ENCODE measurements at places on chromosomes 7 and 10.

DNA sequence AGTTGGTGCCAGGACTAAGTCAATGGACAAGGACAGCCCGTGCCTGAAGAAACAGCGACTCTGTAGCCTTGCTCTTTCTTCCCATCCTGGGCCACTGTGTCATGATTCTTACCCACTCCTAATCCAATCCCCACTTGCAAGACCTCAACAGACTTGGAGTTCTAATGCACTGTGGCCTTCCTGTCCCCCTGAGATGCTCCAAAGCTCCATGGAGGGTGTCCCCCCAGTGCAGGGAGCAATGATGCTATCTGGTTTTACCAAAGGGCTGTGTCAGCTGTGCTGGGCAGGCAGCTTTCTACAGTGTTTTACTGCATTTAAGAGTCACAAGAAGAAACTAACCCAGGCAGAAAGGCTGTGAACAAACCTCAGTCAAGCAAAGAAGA lies 108.1 kb downstream of the PRKAG2 start:
- no peak for DNase-seq

GRCh38 chr10:27861781-27862180 lies 116.2 kb upstream of the MKX start:
- DNase-seq: no peak

- DNase-seq: no peak
Measured at GRCh38 chr7:28998105-28998504, 40.0 kb upstream of the TRIL start.

GRCh38 chr7:28075674-28076358 lies 104.8 kb downstream of the JAZF1 start:
- no peak for DNase-seq

DNA sequence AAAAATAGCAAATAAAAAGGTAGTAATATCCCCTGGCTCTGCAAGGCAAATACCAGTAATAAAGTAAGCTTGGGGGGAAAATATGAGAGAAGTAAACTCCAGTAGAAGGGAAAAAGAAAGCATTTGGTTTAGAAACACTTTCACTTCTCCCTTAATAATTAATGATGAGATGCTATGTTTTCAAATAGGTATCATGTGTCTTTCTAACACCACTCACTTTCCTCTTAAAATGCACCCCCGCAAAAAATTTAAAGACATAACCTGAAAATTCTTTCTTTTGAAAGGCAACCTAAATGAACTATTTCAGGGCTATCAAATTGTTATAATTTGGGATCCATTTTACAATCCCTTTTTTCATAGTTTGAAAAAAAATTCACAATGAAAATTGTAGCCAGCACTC lies 240.3 kb downstream of the SNX10 start:
- no peak for DNase-seq

- DNase-seq: no peak
Measured at GRCh38 chr10:51607463-51607835, 91.9 kb downstream of the CSTF2T start.

DNA sequence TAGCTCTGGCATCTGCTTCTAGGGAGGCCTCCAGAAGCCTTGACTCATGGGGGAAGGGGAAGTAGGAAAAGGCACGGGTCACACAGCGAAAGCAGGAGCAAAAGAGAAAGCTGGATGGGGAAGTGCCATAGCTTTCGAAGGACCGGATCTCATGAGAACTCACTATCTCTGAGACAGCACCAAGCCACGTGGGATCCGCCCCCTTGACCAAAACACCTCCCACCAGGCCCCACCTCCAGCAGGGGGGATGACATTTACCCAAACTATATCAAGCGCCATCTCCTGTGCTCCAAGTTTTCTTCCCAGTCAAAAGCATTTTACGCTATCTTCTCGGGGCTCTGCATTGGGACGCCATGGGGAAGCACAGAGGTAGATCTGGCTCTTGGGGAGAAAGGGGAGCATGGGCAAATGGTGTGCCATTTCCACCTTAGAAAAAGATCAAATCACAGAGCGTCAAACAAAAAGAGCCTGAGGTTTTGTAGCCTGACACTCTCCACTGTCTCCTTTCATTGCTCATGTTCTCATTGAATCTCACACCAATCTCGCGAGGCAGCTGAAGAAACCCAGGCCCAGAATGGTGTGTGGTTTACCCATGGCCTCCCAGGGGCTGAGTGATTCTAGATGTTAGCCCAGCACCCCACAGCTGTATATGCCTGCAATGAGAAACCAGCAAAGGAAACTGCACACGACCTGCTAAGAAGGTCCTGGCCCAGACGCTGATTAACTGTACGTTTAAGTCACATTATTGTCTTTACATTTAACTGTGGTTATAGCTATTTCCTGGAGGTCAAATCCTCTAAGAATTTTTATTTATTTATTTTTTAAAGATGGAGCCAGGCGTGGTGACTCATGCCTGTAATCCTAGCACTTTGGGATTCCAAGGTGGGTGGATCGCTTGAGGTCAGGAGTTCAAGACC lies 8.1 kb upstream of the OLAH start:
- DNase-seq: peak; percentile 97

DNA sequence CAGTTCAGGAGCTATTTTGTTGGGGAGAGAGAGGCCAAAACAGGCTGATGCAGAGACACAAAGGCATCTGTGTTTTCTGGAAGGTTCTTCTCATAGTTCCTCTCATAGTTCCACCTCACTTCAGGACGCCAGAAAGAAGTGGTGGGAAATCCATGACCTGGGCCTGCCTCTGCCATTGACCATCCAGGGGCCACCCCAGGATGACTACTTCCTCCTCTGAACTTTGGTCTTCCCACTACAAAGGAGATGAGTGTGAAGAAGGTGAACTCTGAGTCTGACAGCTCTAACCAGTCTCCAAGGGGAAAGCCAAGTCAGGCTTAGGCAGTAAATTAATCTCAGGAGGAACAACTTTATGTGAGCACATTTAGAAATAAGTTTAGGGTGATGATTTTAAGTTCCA lies 175.8 kb upstream of the TCF7L2 start:
- no peak for DNase-seq

- peak; percentile 48 for DNase-seq
Measured at GRCh38 chr10:92740762-92741161, 51.0 kb downstream of the HHEX start.

DNA sequence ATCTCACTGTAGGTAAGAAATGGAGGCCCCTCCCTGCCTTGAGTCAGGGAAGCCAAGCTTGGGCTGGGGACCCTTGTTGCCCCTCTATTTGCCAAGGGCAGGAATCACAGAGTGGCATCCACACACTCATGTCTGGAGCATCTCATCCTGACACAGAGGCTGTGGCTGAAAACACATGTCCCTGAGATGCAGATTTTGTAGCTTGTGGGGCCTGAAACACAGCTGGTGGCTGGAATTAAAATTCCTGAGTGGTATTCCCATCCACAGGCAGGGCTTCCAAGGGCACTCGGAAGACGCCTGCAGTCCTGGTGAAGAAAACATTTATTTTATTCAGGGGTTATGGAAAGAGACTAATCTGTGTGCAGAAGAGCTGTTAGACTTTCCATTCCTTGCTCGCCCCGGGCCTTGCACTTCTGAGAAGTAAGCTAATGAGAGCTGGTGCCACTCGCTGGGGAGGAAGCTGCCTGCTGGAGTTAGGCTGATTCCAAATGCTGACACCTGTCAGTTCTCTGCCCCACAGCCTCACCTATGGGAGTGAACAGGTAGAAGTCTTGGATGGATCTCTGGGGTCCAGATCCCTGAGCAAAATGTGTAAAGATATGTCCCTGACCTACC lies 36.0 kb downstream of the C10orf120 start:
- no peak for DNase-seq

DNA sequence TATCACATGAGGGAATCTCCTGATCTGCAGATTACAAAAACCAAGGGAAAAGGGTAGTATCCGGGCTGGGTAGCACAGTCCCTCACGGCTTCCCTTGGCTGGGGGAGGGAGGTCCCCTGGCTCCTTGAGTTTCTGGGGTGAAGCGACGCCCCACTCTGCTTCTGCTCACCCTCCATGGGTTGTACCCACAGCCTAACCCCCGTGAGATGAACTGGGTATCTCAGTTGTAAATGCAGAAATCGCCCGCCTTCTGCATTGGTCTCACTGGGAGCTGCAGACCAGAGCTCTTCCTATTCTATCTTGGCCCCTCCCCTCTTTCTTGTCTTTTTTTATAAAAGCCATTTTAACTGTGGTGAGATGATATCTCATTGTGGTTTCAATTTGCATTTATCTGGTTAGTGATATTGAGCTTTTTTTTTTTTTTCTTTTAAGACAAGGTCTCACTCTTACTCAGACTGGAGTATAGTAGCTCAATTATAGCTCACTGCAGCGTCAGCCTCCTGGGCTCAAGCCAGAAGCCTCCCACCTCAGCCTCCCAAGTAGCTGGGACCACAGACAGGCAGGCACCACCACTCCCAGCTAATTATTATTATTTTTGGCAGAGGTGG lies 87.8 kb downstream of the ABCC2 start:
- DNase-seq: no peak

DNA sequence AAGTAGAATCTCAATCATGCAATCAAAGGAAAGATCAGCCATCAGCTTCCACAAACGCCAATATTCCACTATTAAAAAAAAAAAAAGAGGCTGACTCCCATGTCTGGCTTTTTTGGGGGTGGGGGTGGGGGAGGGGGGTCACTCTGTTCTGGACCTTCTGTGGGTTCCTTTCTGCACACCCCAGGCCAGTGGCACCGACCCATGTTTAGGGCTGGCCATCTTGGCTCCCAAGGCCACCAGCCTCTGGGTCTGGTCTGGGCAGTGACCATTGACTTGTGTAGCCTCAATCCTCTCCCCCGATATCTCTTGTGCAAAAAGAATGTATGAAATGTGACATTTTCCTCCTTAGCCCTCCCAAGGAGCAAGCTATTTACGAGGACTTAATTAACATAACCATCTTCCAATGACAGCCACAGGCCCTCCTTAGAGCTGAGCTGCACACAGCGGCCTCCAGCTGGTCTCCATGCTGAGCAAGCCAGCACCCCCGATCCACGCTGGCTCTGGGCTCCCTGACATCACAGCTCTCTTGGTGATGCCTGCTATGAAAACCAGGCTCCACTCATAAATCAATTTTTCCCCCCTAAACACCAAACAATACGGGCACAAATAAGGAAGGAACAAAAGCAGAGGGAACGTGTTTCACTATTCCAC lies 100.1 kb downstream of the ZRANB1 start:
- DNase-seq: peak; percentile 40

GRCh38 chr7:81111358-81111757 lies 192.5 kb upstream of the SEMA3C start:
- peak; percentile 98 for DNase-seq

GRCh38 chr7:29197916-29198315 lies 3.3 kb downstream of the CHN2 start:
- no peak for DNase-seq

DNA sequence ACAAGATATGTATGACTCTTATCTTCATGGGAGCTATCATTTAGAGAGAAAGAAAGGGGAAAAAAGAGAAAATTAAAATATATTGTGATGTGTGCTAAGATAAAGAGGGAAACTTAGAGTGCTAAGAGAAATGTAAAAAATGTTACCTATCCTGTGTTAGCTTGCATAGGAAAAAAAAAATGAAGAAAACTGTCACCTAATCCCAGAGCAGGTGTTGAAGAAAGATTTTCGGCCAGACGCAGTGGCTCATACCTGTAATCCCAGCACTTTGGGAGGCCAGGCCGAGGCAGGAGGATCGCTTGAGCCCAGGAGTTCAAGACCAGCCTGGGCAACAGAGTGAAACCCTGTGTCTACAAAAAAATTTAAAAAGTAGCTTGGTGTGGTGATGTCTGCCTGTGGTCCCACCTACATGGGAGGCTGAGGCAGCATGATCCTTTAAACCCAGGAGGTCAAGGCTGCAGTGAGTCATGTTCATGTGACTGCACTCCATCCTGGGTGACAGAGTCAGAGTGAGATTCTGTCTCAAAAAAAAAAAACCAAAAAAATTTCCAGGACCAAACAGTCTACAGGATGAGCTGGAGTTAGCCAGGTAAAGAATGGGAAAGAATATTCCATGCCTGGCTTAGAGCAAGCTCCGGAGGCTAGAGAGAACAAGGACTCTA lies 2.4 kb upstream of the MKLN1 start:
- no peak for DNase-seq

- peak; percentile 64 for DNase-seq
Measured at GRCh38 chr10:115706488-115707076, 566.4 kb downstream of the GFRA1 start.

- peak; percentile 67 for DNase-seq
Measured at GRCh38 chr10:102546606-102547320, 43.0 kb downstream of the SUFU start.

GRCh38 chr10:73765066-73765465 lies 16.8 kb upstream of the CHCHD1 start:
- no peak for DNase-seq

- DNase-seq: no peak
Measured at GRCh38 chr7:55100544-55101327, 81.9 kb downstream of the EGFR start.

GRCh38 chr7:7408001-7408770 lies 127.5 kb downstream of the COL28A1 start:
- DNase-seq: no peak

DNA sequence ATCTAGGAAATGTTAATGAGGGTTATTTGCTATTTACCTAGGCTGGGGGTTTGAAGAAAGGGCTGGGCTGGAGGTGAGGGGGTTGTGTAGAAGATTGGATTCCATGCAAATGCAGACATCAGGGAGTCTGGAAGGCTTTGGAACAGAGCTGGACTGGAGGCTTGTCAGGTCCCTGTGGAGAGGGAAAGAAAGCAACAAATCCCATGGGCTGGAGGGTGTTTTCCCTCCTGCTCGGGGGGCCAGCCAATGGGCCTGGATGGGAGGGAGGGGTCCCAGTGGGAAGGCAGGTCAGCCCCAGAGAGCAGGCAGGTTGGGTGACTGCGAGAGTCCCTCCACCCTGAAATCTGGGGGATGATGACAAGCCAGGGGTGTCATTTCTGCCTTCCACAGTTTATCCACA lies 431.8 kb downstream of the RPS24 start:
- DNase-seq: no peak

- DNase-seq: no peak
Measured at GRCh38 chr10:80739963-80740715, 202.4 kb downstream of the SH2D4B start.

- DNase-seq: no peak
Measured at GRCh38 chr10:114285961-114286441, 46.9 kb downstream of the VWA2 start.

DNA sequence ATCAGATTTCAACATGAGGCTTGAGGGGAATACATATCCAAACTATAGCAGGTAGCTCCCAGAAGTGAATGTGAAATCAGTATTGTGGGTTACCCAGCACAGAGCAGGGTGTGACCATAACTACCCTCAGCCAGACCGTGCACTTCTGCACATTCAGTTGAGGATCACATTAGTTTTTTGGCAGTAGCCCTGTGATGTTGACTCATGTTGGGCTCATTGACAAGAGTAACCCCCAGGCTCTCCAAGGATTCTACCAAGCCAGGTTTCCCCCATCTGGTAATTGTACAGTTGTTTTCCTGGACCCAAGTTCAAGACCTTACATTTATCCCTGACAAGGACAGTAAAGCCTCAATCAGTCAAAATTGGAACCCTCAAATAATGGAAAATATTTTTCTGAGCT lies 11.7 kb upstream of the CPA4 start:
- DNase-seq: no peak

GRCh38 chr7:124907490-124907889 lies 22.1 kb downstream of the POT1 start:
- DNase-seq: no peak

GRCh38 chr7:14888962-14889361 lies 13.6 kb downstream of the DGKB start:
- DNase-seq: peak; percentile 6

- peak; percentile 57 for DNase-seq
Measured at GRCh38 chr7:111074071-111074747, 16.7 kb upstream of the LRRN3 start.

GRCh38 chr10:74753442-74754211 lies 72.8 kb upstream of the KAT6B start:
- no peak for DNase-seq

Data from choroid plexus epithelial cell (primary cell).